Myocyte (in vitro differentiated cells): ENCODE measurements at places on chromosomes 11 and 22. TPM values are rescaled to one million over a fixed set of nuclear protein-coding genes. Genes with fewer than 3 reads are reported as not detected.

DNA sequence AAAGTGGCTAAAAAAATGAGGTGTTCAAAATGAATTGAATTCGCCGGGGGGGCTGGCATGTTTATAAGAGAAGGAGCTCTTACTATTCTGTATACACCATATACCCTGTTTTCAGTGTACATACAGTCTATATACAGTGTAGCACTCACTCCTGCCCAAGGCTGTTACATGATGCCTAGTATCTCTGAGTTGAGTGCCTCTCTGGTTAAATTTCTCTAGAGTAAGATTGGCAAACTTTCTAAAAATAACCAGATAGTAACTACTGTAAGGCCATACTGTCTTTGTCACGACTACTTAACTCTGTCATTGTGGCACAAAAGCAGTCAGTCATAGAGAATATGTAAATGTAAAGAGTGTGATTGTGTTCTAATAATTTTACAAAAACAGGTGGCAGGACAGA is 58.1 kb downstream of the PHF21A start:
- DNase-seq, result no peak

DNA sequence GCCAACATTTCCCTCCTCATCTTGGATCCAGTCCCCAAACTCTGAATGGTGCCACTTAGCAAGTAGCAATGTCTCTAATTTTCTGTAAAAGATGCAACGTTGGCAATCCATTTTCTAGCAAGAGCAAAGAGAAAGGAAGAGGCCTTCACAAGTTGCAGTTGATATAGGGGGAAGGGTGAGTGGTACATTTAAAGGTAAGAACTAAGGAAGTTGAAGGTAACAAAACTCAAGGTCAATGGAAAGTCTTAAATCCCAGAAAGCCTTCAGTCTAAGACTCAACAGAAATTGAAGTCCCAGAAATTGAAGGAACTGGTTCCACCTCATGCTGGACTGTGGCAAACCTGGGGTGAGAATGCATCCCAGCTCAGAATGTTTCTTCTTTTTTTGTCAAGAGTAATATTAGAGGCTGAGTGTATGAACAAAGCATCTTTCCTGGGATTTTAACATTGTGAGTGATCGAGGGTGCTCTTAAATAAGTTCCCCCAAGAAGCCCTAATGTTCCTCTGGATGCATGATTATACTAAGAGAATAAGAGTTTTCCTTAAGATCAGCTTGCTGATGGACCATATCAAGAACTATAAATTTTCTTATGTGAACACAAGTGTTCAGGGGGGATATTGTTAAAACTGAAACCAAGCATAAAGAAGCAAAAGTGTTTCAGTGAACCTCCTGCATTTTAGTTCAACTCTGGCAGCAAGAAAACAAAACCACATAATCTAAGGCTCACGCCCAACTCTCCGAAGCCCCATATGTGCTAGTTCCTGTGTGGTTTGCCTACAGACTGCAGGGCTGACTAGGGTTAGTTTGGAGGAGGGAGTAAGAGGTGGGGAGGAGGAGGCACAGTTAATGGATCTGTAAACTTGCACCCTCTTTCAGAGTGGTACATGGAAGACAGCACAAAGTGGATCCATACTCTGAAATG is at the start of gene GRAP2:
GRAP2 (plus strand) TSS at position 779 of the 922 bp plus-strand sequence. CDS start 46,023 bp downstream, outside the sequence.
- no peak for DNase-seq

TMEM191C gene
- 0.52 and 0.75 TPM in 2 replicates for total RNA-seq

DENND6B gene
- total RNA-seq, result 4.7 TPM in 2 replicates

DNA sequence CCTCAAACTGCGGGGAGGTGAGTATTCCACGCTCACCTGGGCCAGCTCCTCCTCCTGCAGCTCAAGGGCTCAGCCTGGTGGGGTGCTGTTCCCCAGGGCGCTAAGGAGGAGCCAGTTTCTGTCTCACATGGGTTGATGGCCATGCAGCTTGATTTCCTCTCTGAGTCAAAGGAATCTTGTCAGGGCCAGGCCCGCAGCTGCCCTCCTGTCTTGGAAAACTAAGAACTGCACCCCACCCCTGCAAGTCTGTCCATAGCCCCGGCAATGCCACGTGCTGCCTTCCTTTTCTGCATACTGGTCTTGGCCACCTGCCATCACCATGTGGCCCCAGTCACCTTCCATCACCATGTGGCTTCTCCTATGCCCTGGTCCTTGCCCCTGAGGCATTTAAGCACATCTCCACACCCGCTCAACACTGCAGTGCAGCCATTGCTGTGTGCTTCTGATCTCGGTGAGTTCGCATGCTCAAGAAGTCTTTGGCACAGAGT is 35.2 kb upstream of the CLDN5 start:
- DNase-seq, result peak; percentile 40

GRCh38 chr11:99015634-99016454 is 4.9 kb upstream of the CNTN5 start:
- DNase-seq, result peak; percentile 48

- peak; percentile 56 for DNase-seq
Observed at GRCh38 chr11:96168623-96169022, 174.4 kb downstream of the MAML2 start.

CSNK2A3 gene
- 2.1 and 2.9 TPM in 2 replicates for total RNA-seq

- no peak for DNase-seq
Observed at GRCh38 chr11:498297-499181, 8.5 kb downstream of the RNH1 start.

DNA sequence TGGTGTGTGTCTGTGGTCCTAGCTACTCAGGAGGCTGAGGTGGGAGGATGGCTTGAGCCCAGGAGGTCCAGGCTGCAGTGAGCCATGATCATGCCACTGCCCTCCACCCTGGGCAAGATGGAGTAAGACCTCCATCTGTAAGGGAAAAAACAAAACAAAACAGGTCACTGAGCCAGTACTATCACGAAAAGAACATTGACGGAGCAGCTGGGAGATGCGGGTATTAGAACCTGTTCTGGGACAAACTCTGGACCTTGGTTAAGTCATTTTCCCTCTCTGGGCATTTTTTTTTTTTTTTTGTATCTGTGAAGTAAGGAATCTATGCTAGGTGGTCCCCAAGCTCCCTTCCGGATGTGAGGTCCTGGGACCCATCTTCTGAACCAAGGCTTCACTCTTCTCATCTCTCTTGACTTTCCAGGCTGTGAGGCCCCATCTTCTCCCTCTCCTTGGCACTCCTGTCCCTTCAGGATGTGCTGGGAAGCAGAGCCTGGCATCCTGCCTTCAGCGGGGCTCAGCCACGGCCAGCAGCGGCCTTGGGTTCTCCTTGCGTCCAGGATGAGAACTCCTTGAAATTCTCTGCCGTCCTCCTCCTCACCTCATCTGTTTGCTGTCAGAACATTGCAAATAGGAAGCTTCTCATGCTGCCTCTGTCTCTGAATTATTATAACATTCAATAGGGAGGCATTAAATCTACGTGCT is 130.8 kb downstream of the GRIK4 start:
- no peak for DNase-seq

GRCh38 chr11:60252213-60253108 is 9.5 kb upstream of the MS4A4E start:
- DNase-seq, result no peak

DNA sequence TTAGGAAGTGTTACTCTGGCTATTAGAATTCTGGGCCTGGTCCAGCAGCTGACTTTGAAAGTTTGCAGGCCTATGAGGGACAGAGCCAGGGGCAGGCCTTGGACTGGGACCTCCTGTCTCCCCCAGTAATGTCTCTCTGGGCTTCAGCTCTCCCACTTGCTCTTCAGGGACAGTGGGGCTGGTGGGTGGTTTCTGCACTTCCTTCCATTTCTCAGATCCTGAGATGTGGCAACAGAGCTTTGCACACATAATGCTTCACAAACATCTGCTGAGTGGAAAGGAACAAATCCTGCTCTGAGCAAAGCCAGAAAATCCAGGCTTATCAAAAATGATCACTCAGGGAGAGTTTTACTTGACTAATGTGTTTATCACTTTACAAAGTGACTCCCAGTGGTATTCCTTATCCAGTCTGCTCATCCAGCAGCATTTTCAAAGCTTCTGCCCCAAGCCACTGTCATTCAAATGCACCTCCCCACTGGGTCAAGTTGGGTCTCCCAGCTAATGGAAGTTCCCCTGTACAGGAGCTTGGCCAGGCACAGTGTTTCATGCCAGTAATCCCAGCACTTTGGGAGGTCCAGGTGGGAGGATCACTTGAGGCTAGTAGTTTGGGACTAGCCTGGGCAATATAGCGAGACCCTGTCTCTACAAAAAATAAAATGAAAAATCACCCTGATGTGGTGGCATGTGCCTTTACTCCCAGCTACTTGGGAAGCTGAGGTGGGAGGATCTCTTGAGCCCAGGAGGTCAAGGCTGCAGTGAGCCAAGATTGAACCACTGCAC is 13.5 kb upstream of the OSBP2 start:
- no peak for DNase-seq

GALNT18 gene
- 3.3 and 5.3 TPM in 2 replicates for total RNA-seq

GRCh38 chr22:19878461-19879245 is 24.0 kb upstream of the GNB1L start:
- no peak for DNase-seq

- DNase-seq, result no peak
Observed at GRCh38 chr11:76682684-76683083, 12.1 kb upstream of the LRRC32 start.

DNA sequence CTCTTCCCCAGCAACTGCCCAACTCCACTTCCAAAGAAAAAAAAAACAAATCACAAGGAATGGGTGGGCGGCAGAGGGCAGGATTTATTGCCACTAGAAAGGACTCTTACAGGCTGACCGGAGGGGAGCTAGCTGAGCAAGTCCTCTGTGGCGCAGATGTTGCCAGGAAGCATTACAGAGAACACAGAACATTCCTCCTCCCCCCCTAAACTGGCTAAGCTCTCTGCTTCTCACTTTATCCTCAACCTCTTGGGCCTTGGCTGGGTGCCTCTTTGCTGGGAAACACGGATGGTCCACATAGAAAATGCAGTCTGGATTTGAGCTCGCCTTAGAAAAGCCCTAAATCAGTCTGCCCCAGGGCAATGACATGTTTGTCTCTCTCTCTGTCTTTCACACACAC is 12.6 kb upstream of the FJX1 start:
- no peak for DNase-seq

ACCS gene
- total RNA-seq, result 10.7 and 11.4 TPM in 2 replicates

HOATZ gene
- total RNA-seq, result not detected in 2 replicates

CHST1 gene
- total RNA-seq, result 0.05 and 0.21 TPM in 2 replicates

- no peak for DNase-seq
Observed at GRCh38 chr11:84590106-84590505, 1037.0 kb downstream of the DLG2 start.

OR51B4 gene
- total RNA-seq, result not detected in 2 replicates

CD3D gene
- not detected in 2 replicates for total RNA-seq

SLC22A12 gene
- not detected in 2 replicates for total RNA-seq

- no peak for DNase-seq
Observed at GRCh38 chr22:22768885-22769284, 118.7 kb upstream of the IGLL5 start.

MMP1 gene
- total RNA-seq, result 0.10 and 0.94 TPM in 2 replicates

GRCh38 chr11:134429106-134429505 is 17.1 kb upstream of the B3GAT1 start:
- DNase-seq, result no peak

DNA sequence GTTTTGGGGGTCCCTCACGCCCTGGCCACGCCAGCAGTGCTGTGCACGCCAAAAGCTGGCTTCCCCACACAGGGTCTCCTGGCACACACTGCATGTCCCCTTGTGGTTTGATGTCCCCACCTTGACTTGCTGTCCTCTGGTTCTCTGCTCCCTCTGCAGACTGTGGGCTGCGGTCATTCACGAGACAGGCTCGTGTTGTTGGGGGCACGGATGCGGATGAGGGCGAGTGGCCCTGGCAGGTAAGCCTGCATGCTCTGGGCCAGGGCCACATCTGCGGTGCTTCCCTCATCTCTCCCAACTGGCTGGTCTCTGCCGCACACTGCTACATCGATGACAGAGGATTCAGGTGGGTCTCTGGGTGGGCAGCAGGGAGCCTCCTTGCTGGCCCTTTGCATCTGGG is 40.2 kb downstream of the ST14 start:
- DNase-seq, result no peak

GRCh38 chr11:18650859-18651557 is 16.9 kb upstream of the SPTY2D1 start:
- DNase-seq, result peak; percentile 8

DNA sequence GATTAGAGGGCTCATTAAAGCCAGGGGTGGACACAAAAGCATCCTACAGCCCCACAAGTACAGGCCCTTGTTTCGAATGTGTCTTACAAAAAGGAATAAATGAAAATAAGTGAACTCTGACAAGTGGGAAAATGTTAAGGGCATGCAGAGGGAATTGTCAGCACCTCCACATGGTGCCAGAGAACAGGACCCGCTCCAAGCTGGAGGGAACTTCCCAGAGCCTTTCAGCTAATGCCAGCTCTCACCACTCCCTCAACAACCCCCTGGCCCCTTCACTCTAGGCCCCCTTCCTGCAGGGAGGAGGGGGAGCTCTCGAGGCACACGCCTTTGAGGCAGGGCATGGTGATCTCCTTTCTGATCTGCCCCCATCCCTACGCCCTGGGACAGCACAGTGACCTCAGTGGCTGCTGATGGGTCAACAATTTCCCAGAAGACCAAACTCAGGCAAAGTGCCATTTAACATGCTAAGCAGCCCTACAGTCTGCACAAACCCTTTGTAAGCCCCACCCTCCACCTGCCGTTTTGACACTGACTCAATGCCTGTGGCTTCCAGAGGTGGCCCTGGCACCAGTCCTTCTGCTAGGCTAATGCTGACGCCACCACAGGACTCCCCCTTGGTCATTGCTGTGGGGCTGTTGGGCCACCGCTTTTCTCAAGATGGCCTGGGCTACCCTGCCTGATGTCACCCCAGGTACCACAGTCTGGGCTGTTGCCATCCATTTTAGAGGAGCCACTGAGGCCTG is 12.5 kb upstream of the CHST1 start:
- DNase-seq, result no peak

GRCh38 chr11:33877038-33877437 is 14.8 kb downstream of the LMO2 start:
- DNase-seq, result no peak

PLEKHB1 gene
- 0.32 and 0.68 TPM in 2 replicates for total RNA-seq

CTSC gene
- total RNA-seq, result 12.4 and 37.1 TPM in 2 replicates

- DNase-seq, result peak; percentile 98
Observed at GRCh38 chr22:37199103-37199759, 11.2 kb upstream of the C1QTNF6 start.

- no peak for DNase-seq
Observed at GRCh38 chr22:33780531-33781136, 139.6 kb downstream of the LARGE1 start.

- DNase-seq, result peak; percentile 25
Observed at GRCh38 chr11:88246696-88247095, 71.5 kb upstream of the RAB38 start.

GRCh38 chr11:35192347-35192746 is 53.4 kb downstream of the CD44 start:
- DNase-seq, result no peak

DNA sequence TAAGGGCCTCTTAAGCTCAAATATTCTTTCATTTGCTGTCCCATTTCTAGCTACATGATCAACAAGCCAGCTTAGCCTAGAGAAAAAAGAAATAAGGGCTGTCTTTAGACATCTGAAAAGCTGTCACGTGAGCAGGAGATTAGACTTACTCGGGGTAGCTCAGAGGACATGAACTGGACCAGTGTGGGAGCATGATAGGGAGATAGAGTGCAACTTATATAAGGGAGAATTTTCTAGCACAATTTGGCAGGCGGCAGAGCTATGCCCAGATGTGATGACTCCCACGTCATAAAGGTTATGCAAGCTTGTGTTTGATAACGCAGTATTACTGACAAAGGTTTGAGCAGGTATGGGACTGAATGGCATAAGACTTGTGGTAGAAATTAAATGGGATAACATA is 28.2 kb upstream of the TPBGL start:
- no peak for DNase-seq

- no peak for DNase-seq
Observed at GRCh38 chr11:1650034-1650917, 20.7 kb downstream of the KRTAP5-5 start.

OR52H1 gene
- total RNA-seq, result not detected in 2 replicates
